NCI-H460 (cell line): ENCODE measurements at places on chromosomes 16 and 17. TPM values are rescaled to one million over a fixed set of nuclear protein-coding genes. Genes with fewer than 3 reads are reported as not detected.

Gene CHRNE
- not detected in 2 replicates for total RNA-seq

Gene PRAC2
- total RNA-seq, result not detected in 2 replicates

Gene PDIA2
- 0.40 and 0.64 TPM in 2 replicates for total RNA-seq

GRCh38 chr17:80361495-80362220 lies 53.3 kb upstream of the ENDOV start:
- peak; percentile 6 for DNase-seq

DNA sequence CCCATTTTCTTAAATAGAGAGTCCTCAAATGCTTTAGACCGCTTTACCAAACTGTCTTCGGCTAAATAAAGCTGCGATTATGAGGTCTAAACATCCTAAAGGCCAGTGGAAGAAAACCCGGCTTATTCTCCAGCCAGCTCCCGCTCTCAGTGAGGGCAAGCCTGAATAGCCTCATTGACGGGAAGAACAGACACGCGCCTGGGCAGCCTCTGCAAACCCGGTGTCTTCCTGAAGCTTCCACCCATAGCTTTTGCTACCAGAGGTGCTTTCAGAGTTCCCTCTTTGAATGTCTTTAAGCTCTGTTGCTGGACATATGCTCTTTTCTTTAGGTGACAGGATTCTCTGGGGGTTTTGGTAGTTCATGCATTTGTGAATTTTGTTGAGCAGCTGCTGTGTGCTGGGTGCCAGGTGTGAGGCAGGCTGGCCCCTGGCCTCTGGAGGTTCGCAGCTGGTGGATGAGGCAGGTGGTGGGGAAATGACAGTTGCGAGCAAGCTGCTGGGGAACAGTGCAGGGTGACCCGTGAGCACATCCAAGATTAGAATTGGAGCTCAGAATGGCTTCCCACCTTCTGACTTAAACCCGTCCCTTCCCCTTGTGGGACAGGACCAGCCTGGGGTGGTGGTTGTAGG lies 44.7 kb downstream of the CRISPLD2 start:
- DNase-seq, result no peak

- DNase-seq, result no peak
Observed at GRCh38 chr17:62757500-62757951, 50.6 kb downstream of the MARCHF10 start.

- DNase-seq, result no peak
Observed at GRCh38 chr17:65092262-65092661, 35.7 kb upstream of the GNA13 start.

- no peak for DNase-seq
Observed at GRCh38 chr17:76442341-76443338, 10.3 kb downstream of the UBE2O start.

DNA sequence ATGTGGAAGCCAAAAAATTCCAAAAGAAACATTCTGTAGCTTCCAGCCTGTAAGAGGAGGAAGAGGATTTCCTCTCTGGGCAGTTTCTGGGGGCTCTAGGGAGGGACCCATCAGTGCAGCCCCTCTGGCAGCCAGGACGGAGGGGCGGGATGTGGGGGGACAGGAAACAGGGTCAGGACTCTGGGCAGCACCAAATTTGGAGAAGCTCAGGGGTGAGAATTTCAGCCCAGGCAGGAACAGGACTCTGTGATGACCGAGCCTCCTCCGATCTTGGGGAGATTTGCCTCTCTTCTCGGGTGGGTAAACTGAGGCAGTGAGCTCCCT lies 18.4 kb upstream of the CIBAR2 start:
- no peak for DNase-seq

DNA sequence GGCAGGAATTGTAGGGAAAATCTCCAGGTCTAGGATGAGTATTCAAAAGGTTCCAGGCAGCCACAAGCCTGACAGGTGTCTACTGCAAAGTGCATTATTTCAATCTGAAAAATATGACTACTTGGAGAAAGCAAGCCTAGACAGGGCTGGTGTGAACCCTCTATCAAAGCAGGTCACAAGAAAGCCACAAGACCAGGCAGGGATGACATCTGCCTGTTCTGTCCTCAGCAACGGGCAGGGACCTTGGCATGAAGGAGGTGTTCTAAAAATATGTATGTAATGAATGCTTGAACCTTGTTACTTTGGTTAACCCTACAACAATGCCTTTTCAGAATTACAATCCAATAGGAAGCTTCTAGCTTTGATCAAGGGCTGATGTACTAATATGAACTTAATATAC lies 1.2 kb upstream of the COX6A2 start:
- DNase-seq, result no peak

DNA sequence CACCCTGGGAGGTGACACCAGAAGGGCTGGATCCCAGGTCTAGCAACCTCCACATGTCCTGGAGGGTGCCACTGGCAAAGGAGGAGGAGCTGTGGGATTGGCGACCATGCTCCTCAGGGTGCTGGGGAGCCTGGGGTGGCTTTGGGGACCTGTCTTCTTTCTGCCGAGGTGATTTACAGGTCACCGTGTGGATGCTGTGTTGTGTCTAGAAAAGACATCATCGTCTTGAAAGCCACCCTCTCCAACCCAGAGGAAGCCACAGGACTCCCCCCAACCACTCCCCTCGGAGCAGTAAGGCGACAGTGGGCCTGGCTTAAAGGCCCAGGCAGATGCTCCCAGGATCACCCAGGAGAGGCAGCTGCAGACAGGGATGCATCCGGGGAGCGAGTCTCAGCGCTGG lies 29.7 kb upstream of the FASN start:
- DNase-seq, result no peak

GRCh38 chr16:89511374-89511773 lies 3.2 kb downstream of the SPG7 start:
- DNase-seq, result no peak

DNA sequence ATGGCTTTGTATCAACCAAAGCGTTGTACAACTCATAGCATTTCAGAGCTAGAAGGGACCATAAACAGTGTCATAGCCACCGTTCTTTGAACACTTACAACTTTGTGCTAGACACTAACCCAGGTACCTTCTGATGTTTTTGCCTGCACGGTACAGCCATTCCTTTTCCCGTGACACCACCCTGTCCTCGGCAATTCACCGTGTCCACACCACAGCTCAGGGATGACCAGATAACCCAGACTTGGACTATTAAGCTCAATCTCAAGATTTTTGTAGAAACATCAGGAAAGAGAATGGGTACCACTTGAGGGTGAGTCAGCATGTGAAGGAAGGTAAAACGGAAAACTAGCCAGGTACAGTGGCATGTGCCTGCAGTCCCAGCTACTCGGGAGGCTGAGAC lies 9.8 kb upstream of the CBFB start:
- no peak for DNase-seq

DNA sequence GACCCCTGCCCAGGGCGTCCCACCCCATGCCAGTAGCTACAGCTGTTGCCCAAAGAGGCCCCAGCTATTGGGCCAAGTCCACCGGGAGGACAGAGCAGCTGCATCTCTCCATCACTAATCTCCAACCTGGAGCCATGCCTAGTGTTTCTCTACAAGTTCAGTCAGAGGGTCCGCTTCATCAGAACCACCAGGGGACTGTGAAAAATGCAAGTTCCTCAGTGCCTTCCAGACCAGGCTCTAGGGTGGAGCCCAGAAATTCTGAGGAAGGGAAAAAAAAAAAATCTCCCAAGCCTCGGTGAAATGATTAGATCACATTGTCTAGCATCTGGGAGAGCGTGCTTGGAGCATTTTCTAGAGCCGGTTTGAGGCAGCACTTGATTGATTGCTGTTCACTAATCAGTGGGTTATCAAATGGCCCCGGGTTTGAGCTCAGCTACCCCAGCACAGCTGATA lies 22.4 kb upstream of the HERPUD1 start:
- no peak for DNase-seq

GRCh38 chr16:74761665-74762064 lies 13.0 kb downstream of the FA2H start:
- no peak for DNase-seq
